CD4-positive, alpha-beta memory T cell (primary cell): ENCODE measurements at places on chromosomes 1 and 21. TPM values are rescaled to one million over a fixed set of nuclear protein-coding genes. Genes with fewer than 3 reads are reported as not detected.

DNA sequence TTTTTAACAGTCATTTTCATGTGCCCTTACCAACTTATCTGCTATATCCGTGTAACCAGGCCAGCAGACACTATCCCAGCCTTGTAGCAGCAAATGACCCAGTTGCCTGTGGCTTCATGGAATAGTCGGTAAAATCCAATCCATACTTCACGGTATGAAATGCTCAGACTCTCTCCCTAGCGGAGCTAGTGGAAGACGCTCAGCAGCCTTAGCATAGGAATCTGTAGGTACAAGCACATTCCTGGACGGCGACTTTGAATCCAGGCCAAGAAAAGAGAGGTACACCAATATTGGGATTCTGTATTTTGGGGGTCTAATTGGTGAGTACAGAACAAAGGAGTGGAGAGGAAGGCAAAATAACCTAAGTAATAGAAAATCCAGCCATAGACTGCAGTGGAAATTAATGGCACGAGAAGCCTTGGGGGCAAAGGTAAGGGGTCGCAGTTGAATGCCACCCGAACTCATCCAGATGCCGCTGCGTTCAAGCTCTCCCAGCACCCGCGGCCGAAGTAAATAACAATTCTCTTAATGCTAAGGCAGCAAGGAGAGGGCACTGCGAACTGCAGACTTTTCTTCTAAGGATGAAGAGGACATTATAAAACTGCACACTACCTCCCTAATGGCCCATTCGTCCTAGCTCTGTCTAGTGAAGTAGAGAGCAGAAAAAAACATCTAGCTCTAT, 17.7 kb upstream of the TBX15 start:
- H3K27me3 ChIP-seq: peaks cover 44% of the 10 kb centered on the region
- H3K4me1 ChIP-seq: peaks cover 10% of the 10 kb centered on the region
- no peaks in the 10 kb centered on the region for H3K36me3 ChIP-seq
- no peak overlapping the region for H3K4me3 ChIP-seq

GRCh38 chr1:184896000-184896399, 78.3 kb downstream of the NIBAN1 start:
- peaks cover 47% of the 10 kb centered on the region for H3K4me1 ChIP-seq
- no peak for DNase-seq
- H3K27ac ChIP-seq: no peak overlapping the region
- peaks cover 6% of the 10 kb centered on the region for H3K36me3 ChIP-seq

CBR3 gene
- 9.3 TPM for total RNA-seq

GRCh38 chr1:241857131-241857530, 9.1 kb downstream of the EXO1 start:
- no peak overlapping the region for H3K27ac ChIP-seq
- H3K4me3 ChIP-seq: no peak overlapping the region
- DNase-seq: no peak
- peaks cover 3% of the 10 kb centered on the region for H3K4me1 ChIP-seq
- H3K27me3 ChIP-seq: no peaks in the 10 kb centered on the region

GRCh38 chr1:230160957-230161771, 94.1 kb downstream of the GALNT2 start:
- no peak overlapping the region for H3K27ac ChIP-seq
- H3K4me1 ChIP-seq: no peaks in the 10 kb centered on the region
- no peaks in the 10 kb centered on the region for H3K36me3 ChIP-seq

- no peak for DNase-seq
- no peak overlapping the region for H3K4me3 ChIP-seq
- H3K27me3 ChIP-seq: no peaks in the 10 kb centered on the region
- H3K27ac ChIP-seq: no peak overlapping the region
- H3K4me1 ChIP-seq: no peaks in the 10 kb centered on the region
Observed at GRCh38 chr1:170993151-170993550, 57.8 kb downstream of the MROH9 start.

OR10Z1 gene
- not detected for total RNA-seq

GRCh38 chr1:121522061-121522759, 337.4 kb downstream of the SRGAP2C start:
- DNase-seq: no peak
- H3K27ac ChIP-seq: no peak overlapping the region
- no peaks in the 10 kb centered on the region for H3K36me3 ChIP-seq
- no peak overlapping the region for H3K4me3 ChIP-seq

DNA sequence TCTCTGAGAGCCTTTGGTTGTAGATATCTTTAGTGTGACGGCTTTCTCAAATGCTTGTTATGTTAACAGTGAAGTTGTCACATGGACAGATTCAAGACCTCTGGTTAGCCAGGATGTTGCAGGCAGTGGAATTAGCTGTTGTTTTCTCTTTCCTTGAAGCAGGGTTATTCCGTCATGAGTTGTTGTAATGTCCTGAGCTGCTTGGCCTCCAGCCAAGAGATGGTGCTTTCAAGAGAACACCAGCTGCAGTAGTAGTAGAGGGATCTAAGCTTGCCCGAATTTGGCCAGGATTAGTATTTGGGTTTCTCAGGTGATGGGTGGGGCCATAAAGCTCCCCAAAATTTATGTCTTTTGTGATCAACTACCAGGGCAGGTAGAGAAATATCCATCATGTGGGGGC, 13.4 kb downstream of the KCNE1 start:
- H3K4me3 ChIP-seq: no peak overlapping the region
- no peak overlapping the region for H3K27ac ChIP-seq
- DNase-seq: no peak
- no peaks in the 10 kb centered on the region for H3K4me1 ChIP-seq

GRCh38 chr1:3327936-3328590, 126.4 kb upstream of the ARHGEF16 start:
- no peaks in the 10 kb centered on the region for H3K4me1 ChIP-seq
- no peak overlapping the region for H3K4me3 ChIP-seq
- no peak overlapping the region for H3K27ac ChIP-seq
- no peaks in the 10 kb centered on the region for H3K27me3 ChIP-seq

GJC2 gene
- total RNA-seq: 0.80 TPM

TFF1 gene
- not detected for total RNA-seq

DNA sequence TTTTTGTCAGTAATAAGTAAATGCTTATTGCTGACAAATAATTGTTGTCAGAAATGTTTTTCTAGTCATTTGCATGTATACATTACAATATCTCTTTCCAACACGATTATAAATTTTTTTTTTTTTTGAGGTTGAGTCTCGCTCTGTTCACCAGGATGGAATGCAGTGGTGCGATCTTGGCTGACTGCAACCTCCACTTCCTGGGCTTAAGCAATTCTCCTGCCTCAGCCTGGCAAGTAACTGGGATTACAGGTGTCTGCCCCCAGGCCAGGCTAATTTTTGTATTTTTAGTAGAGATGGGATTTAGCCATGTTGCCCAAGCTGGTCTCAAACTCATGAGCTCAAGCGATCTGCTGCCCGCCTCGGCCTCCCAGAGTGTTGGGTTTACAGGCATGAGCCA, 72.0 kb upstream of the ATF3 start:
- H3K36me3 ChIP-seq: no peaks in the 10 kb centered on the region
- no peak overlapping the region for H3K27ac ChIP-seq
- H3K27me3 ChIP-seq: no peaks in the 10 kb centered on the region
- no peaks in the 10 kb centered on the region for H3K4me1 ChIP-seq

DNA sequence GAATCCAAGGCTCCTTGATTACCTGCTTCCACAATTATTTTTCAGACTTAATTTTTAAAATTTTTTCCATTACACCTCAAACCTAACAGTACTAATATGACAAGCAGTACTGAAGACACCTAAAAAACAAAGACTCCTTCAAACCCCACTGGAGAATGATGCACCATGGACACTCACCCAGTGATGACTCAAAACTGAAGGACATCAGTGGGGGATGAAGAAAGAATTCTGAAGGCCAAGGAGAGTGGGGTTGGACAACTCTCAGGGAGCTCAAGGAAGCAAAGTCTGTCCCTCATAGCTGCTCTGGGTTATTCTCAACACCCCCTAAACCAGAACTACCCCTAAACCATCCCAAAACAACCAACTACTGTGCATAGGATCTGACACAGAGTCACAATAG, 2.4 kb upstream of the ARHGAP29 start:
- H3K4me1 ChIP-seq: peaks cover 10% of the 10 kb centered on the region
- DNase-seq: no peak

DNA sequence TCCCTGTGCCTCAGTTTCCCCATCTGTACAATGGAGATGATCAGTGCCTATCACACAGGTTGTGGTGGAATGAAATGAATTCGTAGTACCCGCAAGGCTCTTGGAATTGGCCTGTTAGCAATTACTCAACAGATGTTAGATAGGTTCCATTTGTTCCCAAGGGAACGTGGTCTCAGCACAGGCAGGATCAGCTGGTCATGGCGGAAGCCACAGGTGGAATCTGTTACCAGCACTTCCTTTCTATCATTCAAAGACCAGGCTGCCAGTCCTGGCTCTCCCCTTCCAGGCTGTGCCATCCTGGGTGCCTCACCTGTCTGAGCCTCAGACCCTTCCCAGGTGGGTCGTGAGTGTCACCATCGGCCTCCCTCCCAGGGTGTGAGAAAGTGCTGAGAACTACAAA, 61.5 kb downstream of the FBXO2 start:
- no peak overlapping the region for H3K27ac ChIP-seq
- H3K36me3 ChIP-seq: no peaks in the 10 kb centered on the region
- no peaks in the 10 kb centered on the region for H3K4me1 ChIP-seq
- no peak overlapping the region for H3K4me3 ChIP-seq
- DNase-seq: no peak

DNA sequence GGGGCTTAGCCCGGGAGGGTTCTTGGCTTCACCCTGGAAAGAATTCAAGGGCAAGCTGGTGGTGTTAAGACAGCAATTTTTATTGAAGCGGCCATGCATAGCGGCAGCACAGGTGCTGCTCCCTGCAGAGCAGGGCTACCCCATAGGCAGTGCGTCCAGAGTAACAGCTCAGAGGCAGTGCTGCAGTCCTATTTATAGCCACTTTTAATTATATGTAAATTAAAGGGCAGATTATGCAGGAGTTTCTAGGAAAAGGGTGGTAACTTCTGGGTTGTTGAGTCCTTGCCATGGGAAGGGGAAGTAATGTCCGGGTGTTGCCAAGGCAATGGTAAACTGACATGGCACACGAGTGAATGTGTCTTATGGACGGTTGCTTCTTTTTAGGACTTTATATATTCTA, 57.0 kb downstream of the VPS26C start:
- DNase-seq: no peak
- no peaks in the 10 kb centered on the region for H3K27me3 ChIP-seq
- peaks cover 6% of the 10 kb centered on the region for H3K4me1 ChIP-seq
- H3K36me3 ChIP-seq: no peaks in the 10 kb centered on the region

HUNK gene
- total RNA-seq: 0.44 TPM

DNA sequence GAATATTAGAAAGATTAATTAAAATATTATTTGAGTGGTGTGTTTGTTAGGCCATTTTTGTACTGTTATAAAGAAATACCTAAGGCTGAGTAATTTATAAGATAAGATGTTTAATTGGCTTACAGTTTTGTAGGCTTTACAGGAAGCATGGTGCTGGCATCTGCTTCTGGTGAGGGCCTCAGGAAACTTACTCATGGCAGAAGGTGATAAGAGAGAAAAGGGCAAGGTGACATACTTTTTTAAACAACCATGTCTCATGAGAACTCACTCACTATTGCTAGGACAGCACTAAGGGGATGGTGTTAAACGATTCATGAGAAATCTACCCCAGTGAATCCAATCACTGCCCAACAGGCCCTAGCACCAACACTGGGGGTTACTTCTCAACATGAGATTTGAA, 56.7 kb upstream of the RGS21 start:
- H3K4me3 ChIP-seq: no peak overlapping the region
- no peaks in the 10 kb centered on the region for H3K27me3 ChIP-seq
- no peaks in the 10 kb centered on the region for H3K36me3 ChIP-seq
- no peaks in the 10 kb centered on the region for H3K4me1 ChIP-seq
- no peak for DNase-seq

DNA sequence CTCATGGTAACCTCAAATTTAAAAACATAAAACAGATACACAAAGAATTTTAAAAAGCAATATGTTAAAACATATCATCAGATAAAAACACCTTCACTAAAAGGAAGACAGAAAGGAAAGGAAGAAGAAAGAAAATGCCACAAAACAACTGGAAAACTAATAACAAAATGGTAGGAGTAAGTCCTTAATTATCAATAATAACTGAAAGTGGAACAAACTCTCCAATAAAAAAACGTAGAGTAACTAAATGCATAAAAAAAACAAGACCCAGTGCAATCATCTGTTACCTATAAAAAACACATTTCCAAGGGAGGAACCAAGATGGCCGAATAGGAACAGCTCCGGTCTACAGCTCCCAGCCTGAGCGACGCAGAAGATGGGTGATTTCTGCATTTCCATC, 47.1 kb upstream of the ACADM start:
- no peaks in the 10 kb centered on the region for H3K36me3 ChIP-seq
- no peaks in the 10 kb centered on the region for H3K27me3 ChIP-seq
- no peak overlapping the region for H3K4me3 ChIP-seq

GRCh38 chr1:36859926-36860325, 174.4 kb downstream of the GRIK3 start:
- no peak overlapping the region for H3K4me3 ChIP-seq
- H3K27me3 ChIP-seq: no peaks in the 10 kb centered on the region
- H3K36me3 ChIP-seq: no peaks in the 10 kb centered on the region
- no peak overlapping the region for H3K27ac ChIP-seq
- no peaks in the 10 kb centered on the region for H3K4me1 ChIP-seq
- no peak for DNase-seq

DNA sequence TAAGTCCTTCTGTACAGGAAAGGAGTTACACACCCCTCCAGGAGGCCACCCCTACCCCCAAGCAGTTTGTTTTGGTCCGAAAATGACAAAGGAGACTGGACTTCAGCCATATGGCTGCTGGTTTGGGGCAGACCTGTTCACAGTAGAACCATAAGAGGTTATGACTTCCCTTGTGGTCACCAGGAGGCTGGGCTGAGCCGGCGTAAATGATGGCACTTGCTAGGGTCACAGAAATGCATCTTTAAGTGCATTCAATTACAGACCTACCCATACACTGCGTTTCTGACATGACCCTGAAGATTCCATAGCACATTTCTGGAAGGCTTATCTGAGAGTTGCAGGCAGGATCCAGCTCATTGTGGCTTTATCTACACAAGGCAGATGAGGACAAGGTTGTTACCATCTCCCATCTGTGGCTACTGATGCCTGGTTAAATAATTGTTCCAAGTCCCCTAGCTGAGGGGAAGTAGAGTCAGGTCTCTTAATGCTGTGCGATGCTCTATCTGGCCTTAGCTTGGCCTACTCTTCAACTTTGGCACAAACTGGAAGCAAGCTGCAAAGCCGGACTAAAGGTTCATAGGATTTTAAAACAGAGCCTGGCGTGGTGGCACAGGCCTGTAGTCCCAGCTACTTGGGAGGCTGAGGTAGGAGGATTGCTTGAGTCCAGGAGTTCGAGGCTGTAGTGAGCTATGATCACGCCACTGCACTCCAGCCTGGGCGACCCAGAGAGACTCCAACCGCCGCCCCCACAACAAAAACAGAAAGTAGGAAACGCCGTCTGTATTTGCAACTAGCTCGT, 1.7 kb upstream of the TRIM67 start:
- H3K27ac ChIP-seq: no peak overlapping the region
- H3K4me1 ChIP-seq: peaks cover 5% of the 10 kb centered on the region
- H3K4me3 ChIP-seq: no peak overlapping the region
- DNase-seq: no peak
- H3K27me3 ChIP-seq: peaks cover 13% of the 10 kb centered on the region
- no peaks in the 10 kb centered on the region for H3K36me3 ChIP-seq
